Esophagus squamous epithelium (tissue), 5 donors: ENCODE measurements at places on chromosomes 1 and 21.

DNA sequence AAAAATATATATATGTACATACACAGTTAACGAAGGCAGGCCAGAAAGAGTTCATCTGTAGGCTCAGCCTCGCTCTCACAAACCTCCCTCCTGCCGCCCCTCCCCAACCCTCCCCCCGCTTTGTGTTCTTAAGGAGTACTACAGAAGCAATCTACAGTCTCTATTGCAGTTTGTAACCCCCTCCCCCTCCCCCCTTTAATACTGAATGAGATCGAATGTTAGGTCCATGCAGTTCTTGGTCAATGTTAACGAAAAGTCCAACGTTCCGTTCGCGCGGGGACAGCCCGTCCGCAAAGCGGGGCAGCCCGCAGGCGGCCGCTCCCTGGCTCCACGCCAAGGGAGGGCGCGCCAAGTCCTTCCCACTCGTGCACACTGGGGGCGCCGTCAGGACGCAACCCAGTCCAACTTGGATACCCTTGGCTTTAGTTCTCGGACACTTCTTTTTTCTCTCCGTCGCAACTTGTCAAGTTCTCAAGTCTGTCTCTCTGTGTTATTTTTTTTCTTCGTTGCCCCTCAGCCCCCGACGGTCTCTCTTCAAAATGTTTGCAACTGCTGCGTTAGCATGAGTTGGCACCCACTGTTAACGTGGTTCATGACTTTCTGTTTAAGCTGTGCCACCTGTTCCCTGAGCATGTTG lies 2.2 kb downstream of the JUN start:
- no peak for DNase-seq

- DNase-seq, result no peak
Measured at GRCh38 chr1:11746092-11746491, 10.2 kb downstream of the AGTRAP start.

DNA sequence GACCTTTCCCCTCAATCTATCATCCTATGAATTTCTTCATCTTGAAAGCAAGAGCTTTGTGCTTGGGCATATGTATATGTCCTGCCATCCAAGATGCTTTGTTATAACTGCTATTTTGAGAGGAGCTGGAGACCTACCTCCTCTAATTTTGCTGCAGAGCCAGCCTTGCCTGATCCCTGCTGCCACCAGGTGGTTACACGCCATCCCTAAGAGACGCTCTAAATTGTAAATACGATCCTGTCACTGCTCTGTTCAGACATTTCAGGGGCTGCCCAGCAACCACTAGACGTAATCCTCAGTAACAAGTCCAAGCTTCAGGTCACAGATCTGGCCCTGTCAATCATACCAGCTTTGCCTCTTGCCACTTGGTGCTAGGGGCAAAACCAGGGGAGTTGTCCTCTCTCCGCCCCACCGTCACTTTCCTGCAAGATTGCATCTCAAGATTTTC lies 32.9 kb downstream of the GPA33 start:
- DNase-seq, result no peak

- DNase-seq, result no peak
Measured at GRCh38 chr1:233061265-233061664, 110.9 kb downstream of the NTPCR start.

- no peak for DNase-seq
Measured at GRCh38 chr1:112790920-112791722, 76.0 kb upstream of the PPM1J start.

DNA sequence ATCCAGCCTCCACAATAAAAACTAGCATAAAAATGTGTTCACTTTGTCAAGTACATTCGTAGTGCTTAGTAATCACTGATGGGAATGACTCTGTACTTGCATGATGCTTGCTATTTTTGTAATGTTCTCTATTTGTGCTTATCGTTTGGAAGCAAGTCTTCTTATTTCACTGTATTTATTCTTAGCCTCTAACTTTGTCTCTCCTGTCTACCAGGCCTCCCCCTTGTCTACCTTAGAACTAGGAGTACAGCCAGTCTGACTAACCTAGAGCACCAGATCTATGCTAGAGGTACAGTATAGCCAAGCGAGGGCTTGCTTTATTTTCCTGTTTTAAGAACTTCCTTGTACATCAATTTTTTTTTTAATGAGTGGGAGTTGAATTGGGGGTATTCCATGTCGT lies 108.2 kb downstream of the VPS13D start:
- DNase-seq, result no peak

DNA sequence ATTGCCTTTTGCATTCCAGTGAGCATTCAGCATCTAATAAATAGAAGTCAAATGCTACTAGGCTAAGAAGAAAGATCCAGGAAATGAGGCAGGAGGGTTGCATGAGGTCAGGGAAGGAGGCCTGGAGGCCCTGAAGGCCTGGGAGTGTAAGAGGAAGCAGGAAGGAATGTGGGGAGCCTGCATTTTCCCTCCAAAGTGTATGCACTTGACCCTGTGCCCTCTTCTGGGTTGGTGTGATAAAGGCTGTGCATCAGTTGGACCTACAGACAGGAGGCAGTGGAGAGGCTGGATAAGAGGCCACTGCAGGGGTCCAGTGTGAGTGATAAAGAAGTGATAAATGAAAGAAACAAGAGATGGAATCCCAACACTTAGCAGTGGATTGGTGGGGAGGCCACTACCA lies 20.4 kb downstream of the KIAA1614 start:
- DNase-seq, result no peak

GRCh38 chr1:152112101-152112884 lies 3.0 kb downstream of the TCHH start:
- DNase-seq, result no peak

DNA sequence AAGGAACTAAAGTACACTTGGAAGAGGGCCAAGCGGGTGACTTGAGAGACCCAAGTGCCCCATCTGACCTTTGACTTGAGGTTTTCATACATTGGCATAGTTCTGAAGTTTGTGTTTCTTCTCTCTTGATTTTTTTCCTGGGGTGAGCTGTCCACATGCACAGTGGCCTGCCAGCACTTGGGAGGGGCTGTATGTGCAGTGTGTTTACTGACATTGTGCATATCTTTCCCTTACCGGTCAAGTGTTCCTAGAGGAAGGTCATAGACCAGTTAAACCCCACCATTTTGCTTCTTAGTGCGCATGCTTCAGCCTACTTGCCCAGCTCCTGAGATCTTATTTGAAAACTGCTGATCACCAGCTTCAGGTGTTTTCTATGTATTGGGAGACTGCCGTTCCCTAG lies 435.2 kb upstream of the KAZN start:
- DNase-seq, result no peak

DNA sequence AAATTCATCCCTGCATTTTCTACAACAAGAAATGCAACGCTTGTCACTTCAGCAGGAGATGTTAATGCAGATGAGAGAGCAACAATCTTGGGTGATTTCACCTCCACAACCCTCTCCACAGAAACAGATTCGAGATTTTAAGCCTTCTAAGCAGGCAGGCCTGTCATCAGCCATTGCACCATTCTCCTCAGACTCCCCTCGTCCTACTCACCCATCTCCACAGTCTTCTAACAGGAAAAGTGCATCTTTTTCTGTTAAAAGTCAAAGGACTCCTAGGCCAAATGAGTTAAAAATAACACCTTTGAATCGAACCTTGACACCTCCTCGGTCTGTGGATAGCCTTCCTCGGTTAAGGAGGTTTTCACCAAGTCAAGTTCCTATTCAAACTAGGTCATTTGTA lies 23.4 kb upstream of the GPR25 start:
- DNase-seq, result no peak

- no peak for DNase-seq
Measured at GRCh38 chr1:246068619-246069509, 438.2 kb downstream of the SMYD3 start.

- no peak for DNase-seq
Measured at GRCh38 chr1:161131523-161132409, 701 bp downstream of the DEDD start.

GRCh38 chr1:168688644-168689326 lies 40.2 kb downstream of the DPT start:
- DNase-seq, result no peak

DNA sequence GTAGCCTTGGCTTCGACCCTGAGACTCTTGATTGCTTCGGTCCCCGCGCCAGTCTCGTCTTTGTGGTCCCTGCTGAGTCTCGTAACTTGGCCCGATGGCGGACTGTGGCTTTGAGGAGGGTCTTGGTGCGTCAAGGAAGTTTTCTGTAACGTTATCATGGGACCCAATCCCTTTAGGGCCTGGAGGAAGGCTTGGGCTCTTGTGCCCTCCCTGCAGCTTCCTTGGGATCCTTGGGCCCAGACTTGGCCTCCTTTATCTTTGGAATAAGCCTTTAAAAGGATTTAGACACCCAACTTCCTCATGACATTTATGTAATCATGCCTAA lies 371 bp downstream of the ZMPSTE24 start:
- no peak for DNase-seq

- DNase-seq, result no peak
Measured at GRCh38 chr1:89276690-89277089, 4.0 kb upstream of the GBP5 start.

DNA sequence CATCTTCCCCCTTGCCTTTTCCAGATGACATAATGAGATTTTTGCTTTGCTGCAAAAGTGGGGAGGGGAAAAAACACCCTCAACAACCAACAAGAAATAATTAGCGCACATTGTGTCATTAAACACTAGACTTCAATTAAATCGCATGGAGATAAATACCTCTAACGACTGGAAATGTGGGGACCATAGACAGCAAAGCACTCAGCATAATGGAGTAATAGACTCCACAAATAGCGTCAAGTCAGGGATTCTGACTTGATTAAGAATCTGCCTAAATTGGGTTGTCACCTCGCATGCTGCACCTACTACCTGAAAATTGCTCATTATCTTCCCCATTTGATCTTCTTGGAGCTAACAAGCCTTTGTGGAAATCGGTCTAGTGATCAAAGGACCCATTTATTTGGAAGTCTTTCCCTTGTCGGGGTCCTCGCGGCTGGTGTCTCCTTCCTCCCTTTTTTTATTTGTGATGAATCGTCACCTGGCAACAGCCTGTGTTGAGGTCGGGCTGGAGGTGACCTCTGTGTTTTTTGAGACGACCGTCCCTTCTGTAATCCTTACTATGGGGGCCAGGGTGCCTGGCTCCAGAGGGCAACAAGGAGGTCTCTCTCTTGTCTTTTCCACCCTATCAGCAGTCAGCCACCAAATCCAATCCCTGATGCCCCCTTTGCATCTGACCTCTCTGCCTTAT lies 75.3 kb upstream of the IGSF21 start:
- DNase-seq, result no peak

- DNase-seq, result no peak
Measured at GRCh38 chr1:903305-903704, 20.4 kb upstream of the SAMD11 start.

DNA sequence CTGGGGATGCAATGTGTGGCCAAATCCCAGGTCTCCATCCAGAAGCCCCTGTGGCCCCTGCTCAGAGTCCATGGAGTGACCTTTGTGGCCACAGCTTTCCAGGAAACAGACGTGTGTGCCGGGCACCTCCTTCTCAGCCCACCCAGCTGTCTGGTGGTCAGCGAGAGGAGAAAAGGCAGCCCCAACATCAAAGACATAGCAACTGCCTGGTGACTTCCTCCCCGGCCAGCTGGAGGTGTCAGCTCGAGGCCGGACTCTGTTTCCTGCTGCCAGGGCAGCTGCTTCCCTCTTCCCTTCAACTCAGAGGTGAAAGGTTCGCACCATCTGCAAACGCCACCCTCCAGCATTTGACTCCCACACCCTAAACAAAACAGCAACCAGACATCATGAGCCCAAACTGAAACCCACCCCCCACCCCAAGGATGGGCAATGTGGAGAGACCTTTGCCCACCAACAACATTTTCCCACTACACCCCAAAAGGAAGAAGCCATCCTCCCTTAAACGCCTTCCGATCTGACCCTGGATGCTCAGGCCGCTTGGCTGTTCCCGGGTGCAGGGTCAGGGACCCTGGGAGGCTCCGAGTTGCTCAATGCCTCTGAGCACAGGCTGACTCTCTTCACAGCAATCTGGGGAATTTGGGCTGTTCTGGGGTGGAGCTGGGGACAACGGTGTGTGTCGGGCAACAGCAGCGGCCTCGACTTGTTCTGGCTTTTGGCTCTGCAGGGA lies 162.3 kb downstream of the PSMG1 start:
- DNase-seq, result no peak
